SW480 (cell line): ENCODE measurements at places on chromosomes 2 and 18.
A peak's percentile ranks its signal among the peaks of the same experiment; 100 is the strongest.

GRCh38 chr2:76640905-76641304 is 881.3 kb downstream of the LRRTM4 start:
- DNase-seq, result no peak

- DNase-seq, result no peak
Measured at GRCh38 chr2:189309331-189309730, 129.8 kb upstream of the COL5A2 start.

GRCh38 chr18:28476302-28476701 is 299.4 kb upstream of the CDH2 start:
- no peak for DNase-seq

GRCh38 chr2:437756-438393 is 150.0 kb upstream of the ALKAL2 start:
- peak; percentile 76 for DNase-seq

GRCh38 chr2:236916181-236916580 is 169.5 kb upstream of the COPS8 start:
- DNase-seq, result no peak

- no peak for DNase-seq
Measured at GRCh38 chr2:8215159-8215863, 466.5 kb upstream of the ID2 start.
